ENCODE measurements at places on chromosomes 4 and X. TPM values are rescaled to one million over a fixed set of nuclear protein-coding genes. Genes with fewer than 3 reads are reported as not detected.

DNA sequence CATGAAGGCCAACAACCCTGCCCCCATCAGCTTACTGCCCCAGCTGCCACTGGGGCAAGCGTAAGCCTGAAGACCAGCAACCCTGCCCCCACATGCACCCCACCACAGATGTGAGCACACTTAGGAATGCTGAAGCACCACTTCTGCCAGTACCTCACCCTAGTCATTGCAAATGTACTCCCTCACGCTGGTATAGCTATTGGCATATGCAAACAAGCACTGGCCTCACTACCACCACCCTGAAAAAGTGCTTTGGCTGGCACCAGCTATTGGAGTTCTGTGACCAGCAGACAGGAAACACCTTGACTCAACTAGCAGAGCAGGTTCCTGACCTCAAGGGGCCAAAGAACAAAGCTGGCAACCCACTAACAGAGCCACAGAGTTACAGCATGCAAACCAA is 534.4 kb upstream of the POU3F4 start:
- no peak overlapping the region for H3K27ac ChIP-seq
- no peaks in the 10 kb centered on the region for H3K36me3 ChIP-seq
- no peak for DNase-seq
- no peak overlapping the region for H3K4me3 ChIP-seq
- no peaks in the 10 kb centered on the region for H3K4me1 ChIP-seq

The MTMR8 gene
- polyA plus RNA-seq = 0.66 TPM

DNA sequence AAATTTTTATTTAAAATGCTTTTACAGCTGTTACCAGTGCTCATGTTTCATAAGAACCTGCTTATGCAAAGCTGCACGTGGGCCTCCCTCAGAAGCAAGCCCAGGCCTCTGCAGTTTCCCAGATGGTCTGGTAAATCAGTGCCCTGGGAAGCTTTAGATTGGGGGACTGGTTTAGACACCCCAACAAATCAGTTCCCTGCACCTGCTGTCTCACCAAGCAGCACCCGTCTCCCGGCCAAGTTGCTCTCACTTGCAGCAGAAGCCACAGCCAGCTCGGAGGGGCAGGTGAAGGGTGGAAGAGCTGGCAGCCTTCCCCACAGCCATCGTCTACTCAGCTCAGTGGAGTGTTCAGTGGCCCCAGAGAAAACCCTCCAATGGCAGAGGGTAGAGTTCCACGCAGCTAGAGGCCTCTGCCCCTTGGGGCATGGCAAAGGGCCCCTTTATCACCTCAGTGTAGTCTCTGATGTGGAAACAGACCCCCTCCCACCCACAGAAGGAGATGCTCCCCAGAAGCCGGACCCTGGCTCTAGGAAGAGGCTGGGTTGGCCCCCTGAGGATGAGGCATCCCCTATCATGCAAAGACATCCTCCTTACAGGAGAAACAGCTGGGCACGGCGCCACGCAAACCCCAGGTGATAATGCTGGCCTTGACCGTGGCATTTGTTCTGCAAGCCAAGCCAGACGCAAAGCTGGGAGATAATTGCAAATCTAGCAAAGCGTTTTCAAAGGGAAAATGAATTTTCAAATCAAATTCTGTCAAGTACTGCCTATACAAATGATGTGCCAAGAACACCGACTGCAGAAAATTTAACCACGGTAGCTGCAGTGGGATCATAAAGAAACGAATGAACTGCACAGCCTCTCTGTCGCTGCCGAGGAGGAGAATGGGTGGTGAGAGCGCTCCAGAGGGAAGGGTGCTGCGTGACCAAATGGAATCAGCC is 51.9 kb downstream of the ZFYVE28 start:
- DNase-seq = no peak
- no peak overlapping the region for H3K27ac ChIP-seq
- no peaks in the 10 kb centered on the region for H3K36me3 ChIP-seq
- peaks cover 13% of the 10 kb centered on the region for H3K4me1 ChIP-seq

DNA sequence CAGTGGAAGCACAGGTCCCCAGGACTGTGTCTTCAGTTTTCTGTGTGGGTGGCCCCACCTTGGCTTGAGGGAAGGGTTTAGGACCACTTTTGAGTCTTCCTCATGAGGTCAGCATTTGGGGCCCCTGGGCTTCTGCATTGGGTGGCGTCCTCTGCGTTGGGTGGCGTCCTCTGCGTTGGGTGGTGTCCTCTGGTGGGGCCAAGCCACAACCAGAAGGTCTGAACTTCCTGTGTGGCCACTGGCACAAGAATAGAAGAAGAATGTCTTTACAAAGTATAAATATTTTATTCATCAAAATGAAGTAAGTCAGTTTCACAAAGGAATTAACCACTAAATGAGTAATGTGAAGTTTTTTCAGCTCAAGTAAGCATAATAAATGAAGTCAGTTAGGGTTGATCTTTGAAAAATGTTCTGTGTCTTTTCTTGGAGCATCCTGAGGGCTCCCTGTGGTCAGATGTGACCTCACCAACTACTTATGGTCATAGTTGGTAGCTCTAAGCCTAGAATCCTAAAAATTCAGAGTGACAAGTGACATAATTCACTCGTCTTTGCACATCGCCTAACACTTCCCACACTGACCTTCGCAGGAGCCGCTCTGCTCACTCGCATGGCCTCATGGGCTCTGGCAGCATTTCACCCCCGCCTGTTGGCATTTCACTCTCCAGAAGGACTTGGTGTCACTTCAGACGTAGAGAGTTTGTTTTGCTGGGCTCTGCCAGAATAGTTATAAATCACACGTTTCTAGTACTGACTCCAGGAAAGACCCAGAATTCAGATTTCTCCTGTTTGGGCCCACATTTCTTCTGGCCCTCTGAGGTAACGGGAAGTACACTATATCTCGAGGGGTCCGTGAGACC is 39.0 kb upstream of the HGFAC start:
- DNase-seq = peak; percentile 50
- no peaks in the 10 kb centered on the region for H3K27me3 ChIP-seq
- peak overlapping the region; percentile 22 for H3K27ac ChIP-seq
- no peaks in the 10 kb centered on the region for H3K4me1 ChIP-seq
- H3K4me3 ChIP-seq = no peak overlapping the region

The IL13RA2 gene
- polyA plus RNA-seq = 0.37 TPM

DNA sequence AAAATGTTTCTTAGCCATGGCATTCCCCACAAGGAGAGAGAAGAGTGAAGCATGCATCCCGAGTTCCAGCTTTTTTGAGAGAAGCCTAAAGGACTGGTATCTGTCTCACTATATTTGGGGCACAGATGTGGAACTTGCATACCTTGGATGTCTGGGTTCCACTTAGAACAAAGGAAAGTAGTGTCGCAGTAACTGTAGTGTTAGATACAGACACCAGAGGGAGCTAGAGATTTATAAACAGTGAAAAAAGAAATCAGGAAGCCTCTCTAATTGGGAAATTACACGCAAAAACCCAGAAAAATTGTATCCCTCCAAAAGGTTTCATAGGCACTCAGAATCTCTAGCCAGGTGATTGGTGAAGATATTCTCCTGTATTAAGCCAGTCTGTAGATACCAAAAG is 34.4 kb downstream of the AGTR2 start:
- no peak overlapping the region for H3K4me3 ChIP-seq
- DNase-seq = no peak
- no peaks in the 10 kb centered on the region for H3K36me3 ChIP-seq

GRCh38 chr4:147015491-147015890 is 69.8 kb upstream of the TTC29 start:
- no peak overlapping the region for H3K4me3 ChIP-seq
- DNase-seq = no peak
- H3K27me3 ChIP-seq = peaks cover 16% of the 10 kb centered on the region
- H3K36me3 ChIP-seq = no peaks in the 10 kb centered on the region

DNA sequence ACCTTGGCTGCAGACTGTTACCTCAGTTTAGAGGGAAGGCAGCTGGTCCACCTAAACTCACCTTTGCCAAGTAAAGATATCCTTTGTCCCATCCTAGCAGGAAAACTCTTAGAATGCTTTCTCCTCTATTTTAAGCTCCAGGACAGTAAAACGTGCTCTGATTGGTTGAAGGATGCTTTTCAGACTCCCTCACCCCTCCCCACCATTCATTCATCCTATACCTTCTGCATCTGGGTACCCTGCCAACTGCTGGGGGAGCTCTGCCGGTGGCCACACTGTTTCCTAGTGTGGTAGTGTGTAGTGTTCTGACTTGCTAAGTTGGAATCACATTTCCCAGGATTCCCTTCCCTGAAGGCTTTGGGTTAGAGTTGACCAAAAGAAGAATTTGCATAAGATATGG is 20.3 kb upstream of the POLA1 start:
- H3K27ac ChIP-seq = no peak overlapping the region
- H3K4me3 ChIP-seq = no peak overlapping the region
- no peaks in the 10 kb centered on the region for H3K27me3 ChIP-seq
- H3K4me1 ChIP-seq = no peaks in the 10 kb centered on the region
- H3K36me3 ChIP-seq = no peaks in the 10 kb centered on the region

The IL13RA1 gene
- 8.6 TPM for polyA plus RNA-seq

The NPY1R gene
- polyA plus RNA-seq = 0.26 TPM

The GYPE gene
- 0.29 TPM for polyA plus RNA-seq

DNA sequence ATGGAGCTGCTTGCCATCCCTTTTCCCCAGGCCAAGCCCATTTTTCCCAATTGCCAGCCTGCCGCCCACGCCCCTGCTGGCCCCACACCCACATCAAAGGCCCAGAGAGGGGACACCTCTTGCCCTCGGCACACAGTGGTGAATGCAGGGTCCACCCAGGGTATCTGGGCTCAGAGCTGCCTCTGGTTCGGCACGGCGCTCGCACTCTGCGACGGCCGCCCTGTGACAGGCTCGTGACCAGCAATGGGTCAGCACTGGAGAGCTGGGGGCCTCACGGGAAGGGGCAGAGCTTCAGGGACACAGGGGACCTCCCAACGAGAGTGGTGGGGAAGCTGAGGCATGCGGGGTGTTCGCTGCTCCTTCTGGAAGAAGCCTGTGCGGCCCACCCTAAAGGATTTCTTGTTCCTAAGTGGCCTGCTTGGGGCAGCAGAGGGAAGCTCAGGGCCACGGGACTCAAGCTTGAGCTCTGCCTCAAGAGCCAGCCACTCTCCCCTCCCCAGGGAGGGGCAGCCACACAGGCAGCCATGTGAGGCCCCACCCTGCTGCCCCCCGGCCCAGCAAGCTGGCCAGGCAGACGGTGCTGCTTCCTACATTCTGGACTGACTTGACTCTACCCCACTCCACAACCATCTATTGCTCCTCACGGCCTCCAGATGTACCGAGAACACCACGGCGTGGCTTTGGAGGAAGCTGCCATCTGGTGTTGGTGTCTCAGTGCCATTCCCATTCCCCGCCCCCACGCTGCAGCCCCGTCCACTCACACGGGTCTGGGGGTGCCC is 73.7 kb downstream of the ABLIM2 start:
- no peak overlapping the region for H3K4me3 ChIP-seq
- peaks cover 19% of the 10 kb centered on the region for H3K4me1 ChIP-seq
- H3K27me3 ChIP-seq = no peaks in the 10 kb centered on the region

- H3K4me3 ChIP-seq = no peak overlapping the region
- H3K4me1 ChIP-seq = no peaks in the 10 kb centered on the region
- no peak overlapping the region for H3K27ac ChIP-seq
- DNase-seq = no peak
These were observed 240.4 kb upstream of the VEGFC start for GRCh38 chr4:177033135-177033534.

DNA sequence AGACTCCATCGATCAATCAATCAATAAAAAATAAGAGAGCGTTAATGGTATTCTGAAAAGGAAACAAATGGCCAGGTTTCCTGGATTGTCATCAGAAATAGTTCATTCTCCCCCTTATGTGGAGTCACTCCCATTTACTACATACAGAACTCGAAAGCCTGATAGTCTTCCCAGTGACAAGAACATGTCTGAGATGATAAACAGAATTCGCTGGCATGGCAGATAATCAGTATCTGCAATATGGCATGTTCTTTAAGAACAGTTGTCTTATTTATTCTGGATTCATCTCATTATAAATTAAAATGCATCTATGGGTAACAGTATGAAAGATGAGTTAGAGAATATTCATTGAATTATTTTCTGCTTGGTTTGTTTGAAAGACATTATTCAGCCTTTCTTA is 61.4 kb downstream of the LRP2BP start:
- no peak overlapping the region for H3K4me3 ChIP-seq
- H3K27ac ChIP-seq = no peak overlapping the region
- no peaks in the 10 kb centered on the region for H3K27me3 ChIP-seq
- no peaks in the 10 kb centered on the region for H3K4me1 ChIP-seq
- no peaks in the 10 kb centered on the region for H3K36me3 ChIP-seq
- no peak for DNase-seq

GRCh38 chrX:80766916-80767315 is 42.8 kb downstream of the BRWD3 start:
- DNase-seq = no peak
- H3K4me1 ChIP-seq = no peaks in the 10 kb centered on the region
- no peak overlapping the region for H3K27ac ChIP-seq
- H3K27me3 ChIP-seq = no peaks in the 10 kb centered on the region

The SPACA5 gene
- polyA plus RNA-seq = not detected

- DNase-seq = no peak
- H3K27ac ChIP-seq = no peak overlapping the region
- no peaks in the 10 kb centered on the region for H3K27me3 ChIP-seq
- H3K36me3 ChIP-seq = no peaks in the 10 kb centered on the region
These were observed 70.1 kb upstream of the CCSER1 start for GRCh38 chr4:90057091-90057490.

DNA sequence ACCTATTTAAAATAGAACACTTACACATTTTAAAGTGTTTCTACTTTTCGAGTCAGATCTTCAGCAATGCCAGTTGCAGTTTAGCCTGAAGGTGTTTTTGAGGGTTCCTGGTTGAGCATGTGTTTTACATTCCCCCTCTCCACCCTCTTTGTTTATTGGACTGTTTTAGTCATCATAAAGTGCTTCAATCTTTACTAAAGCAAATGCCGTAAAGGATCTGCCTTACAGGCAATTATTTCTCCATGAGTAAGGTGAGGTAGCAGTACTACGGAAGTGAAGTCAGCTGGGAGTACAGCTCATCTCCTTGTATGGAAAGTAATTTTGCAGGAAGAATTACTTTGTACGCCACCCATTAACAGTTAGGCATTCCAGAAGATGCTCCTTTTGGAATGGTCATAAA is 36.9 kb downstream of the PDLIM5 start:
- no peak for DNase-seq
- H3K27me3 ChIP-seq = no peaks in the 10 kb centered on the region
- peak overlapping the region; percentile 37 for H3K27ac ChIP-seq
- no peak overlapping the region for H3K4me3 ChIP-seq

GRCh38 chr4:188197566-188197965 is 58.3 kb downstream of the TRIML1 start:
- no peak for DNase-seq
- H3K27ac ChIP-seq = no peak overlapping the region
- no peaks in the 10 kb centered on the region for H3K36me3 ChIP-seq

GRCh38 chr4:86498863-86499166 is 95.3 kb upstream of the PTPN13 start:
- DNase-seq = no peak
- no peak overlapping the region for H3K4me3 ChIP-seq
- H3K36me3 ChIP-seq = no peaks in the 10 kb centered on the region
- no peaks in the 10 kb centered on the region for H3K27me3 ChIP-seq
- no peak overlapping the region for H3K27ac ChIP-seq
- H3K4me1 ChIP-seq = peaks cover 6% of the 10 kb centered on the region

The PLCXD1 gene
- polyA plus RNA-seq = 19.9 TPM

GRCh38 chr4:173367285-173367684 is 3.5 kb upstream of the SAP30 start:
- H3K27ac ChIP-seq = peak overlapping the region; percentile 6
- no peaks in the 10 kb centered on the region for H3K27me3 ChIP-seq
- no peak overlapping the region for H3K4me3 ChIP-seq
- no peaks in the 10 kb centered on the region for H3K36me3 ChIP-seq
- no peak for DNase-seq

GRCh38 chrX:77160301-77160700 is 286.9 kb upstream of the FGF16 start:
- no peak overlapping the region for H3K27ac ChIP-seq
- no peaks in the 10 kb centered on the region for H3K27me3 ChIP-seq
- H3K36me3 ChIP-seq = no peaks in the 10 kb centered on the region

- no peak overlapping the region for H3K27ac ChIP-seq
- H3K4me3 ChIP-seq = no peak overlapping the region
- peaks cover 40% of the 10 kb centered on the region for H3K36me3 ChIP-seq
- DNase-seq = no peak
- H3K27me3 ChIP-seq = no peaks in the 10 kb centered on the region
These were observed 55.8 kb downstream of the EMCN start for GRCh38 chr4:100461807-100462605.
